ENCODE measurements at places on chromosomes 6 and 20.

GRCh38 chr20:45419188-45420091 is 3.5 kb downstream of the PIGT start:
- no peak for DNase-seq

DNA sequence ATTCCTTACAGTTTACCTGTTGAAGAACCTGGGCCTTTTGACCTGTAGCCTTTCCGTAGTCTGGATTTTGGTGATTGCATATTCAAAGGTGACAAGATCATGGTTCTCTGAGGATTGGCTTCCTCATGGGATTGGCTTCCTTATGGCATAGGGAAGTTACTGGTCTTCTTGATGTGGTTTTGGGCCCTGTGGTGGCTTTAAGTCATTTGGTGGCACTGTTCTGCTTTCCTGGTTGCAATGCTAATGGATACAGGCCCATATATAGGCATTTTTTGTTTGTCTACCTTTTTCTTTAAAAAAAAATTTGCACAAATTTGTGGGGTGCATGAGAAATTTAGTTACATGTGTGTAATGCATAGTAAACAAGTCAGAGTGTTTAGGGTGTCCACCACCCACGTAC is 185.7 kb downstream of the CDKAL1 start:
- no peak for DNase-seq

DNA sequence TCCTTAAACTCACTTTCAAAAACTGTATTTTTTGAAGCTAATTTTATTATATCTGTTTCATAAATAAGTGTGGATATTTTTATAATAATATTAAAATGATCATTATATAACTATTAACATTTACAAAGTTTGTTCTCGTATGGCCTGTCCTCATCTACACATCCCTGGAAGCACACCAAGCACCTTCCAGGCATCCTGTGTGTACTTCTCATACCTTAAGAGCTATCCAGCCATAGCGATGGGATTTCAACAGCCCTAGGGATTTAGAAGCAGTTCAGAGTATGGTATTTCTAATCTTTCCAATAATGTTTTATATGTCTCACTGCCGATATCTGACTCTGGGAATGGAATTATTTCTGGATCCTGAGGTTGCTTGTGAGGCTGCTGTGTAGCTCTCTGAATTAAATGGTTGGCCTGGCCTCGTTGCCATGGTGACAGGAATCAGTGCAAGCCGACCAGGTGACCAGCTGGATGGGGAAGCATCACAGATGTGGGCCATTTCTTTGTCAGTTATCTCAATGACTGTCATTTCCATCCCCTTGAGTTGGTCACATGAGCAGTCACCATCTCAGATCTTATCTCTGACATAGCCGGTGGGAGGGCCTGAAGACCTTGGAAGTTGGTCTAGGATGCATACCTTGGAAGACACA is 265.2 kb upstream of the RIN2 start:
- DNase-seq: no peak

GRCh38 chr6:33029328-33030184 is 20.2 kb upstream of the HLA-DOA start:
- DNase-seq: no peak

DNA sequence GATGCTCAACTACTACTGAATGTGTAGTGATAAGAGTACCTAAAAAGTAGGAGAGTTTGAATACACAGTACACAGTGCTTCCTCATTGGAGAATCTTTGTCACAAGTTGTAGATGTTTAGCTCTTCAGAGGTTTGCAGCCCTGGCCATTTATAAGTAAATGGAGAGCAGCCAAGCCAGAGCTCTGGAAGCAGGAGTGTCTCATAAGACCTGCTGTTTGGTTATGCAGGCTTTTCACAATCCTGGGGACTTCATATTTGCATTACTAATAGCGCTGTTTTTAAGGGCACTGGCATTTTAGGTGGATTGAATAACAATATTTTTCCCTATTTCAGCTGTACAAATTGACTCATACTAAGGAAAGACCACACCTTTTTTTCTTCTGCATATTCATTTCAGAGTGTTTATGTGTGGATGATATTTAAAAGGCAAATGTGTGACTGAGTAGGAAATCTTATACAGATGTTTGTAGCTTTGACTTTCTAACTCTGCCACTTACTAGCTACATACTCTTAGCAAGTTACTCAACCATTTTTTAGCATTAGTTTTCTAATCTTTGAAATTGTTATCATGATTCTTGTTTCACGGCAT is 730.5 kb upstream of the MAP3K7 start:
- no peak for DNase-seq

GRCh38 chr6:145669627-145670034 is 65.7 kb downstream of the EPM2A start:
- DNase-seq: no peak

- DNase-seq: no peak
These were observed 159.3 kb upstream of the CENPW start for GRCh38 chr6:126180585-126180984.
